ENCODE measurements at places on chromosomes 16 and 17.

GRCh38 chr16:48054881-48055601, 100.8 kb downstream of the ABCC12 start:
- DNase-seq, result no peak

- no peak for DNase-seq
Observed at GRCh38 chr17:76204277-76204676, 36.0 kb downstream of the RNF157 start.

- peak; percentile 84 for DNase-seq
Observed at GRCh38 chr16:56625140-56625942, at the start of gene MT1E. MT1E (plus strand) TSS chr16:56625781; CDS start chr16:56625852, 71 bp downstream.

- peak; percentile 74 for DNase-seq
Observed at GRCh38 chr17:7380321-7380720, 568 bp upstream of the TNK1 start.

DNA sequence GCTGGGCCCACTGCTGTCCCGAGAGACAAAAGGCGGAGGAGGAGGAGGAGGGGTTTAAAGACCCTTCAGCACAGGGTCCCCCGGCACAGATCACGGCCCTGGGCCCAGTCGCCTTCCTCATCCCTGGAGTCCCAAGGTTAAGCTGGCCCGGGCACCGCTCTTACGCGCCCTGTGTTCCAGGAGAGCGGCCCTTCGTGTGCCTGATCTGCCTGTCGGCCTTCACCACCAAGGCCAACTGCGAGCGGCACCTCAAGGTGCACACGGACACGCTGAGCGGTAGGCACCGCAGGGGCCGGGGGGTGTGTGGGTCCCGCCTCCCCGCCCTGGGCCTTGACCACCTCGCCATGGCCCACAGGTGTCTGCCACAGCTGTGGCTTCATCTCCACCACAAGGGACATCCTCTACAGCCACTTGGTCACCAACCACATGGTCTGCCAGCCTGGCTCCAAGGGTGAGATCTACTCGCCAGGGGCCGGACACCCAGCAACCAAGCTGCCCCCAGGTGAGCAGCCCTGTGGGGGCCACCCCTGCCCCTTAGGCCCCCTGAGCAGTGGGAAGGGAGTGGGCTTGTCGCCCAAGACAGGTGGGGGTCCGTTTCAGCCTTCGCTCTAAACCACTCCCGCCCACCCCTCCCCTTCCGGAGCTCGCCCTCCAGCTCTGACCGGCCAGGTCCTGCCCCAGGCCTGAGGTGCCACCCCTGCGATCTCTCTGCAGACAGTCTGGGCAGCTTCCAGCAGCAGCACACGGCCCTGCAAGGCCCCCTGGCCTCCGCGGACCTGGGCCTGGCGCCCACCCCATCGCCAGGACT, 37.6 kb upstream of the ZC3H18 start:
- DNase-seq, result no peak

GRCh38 chr16:48611329-48612137, 1.6 kb upstream of the N4BP1 start:
- DNase-seq, result no peak

- DNase-seq, result no peak
Observed at GRCh38 chr17:77228241-77228752, 87.5 kb downstream of the SEC14L1 start.

DNA sequence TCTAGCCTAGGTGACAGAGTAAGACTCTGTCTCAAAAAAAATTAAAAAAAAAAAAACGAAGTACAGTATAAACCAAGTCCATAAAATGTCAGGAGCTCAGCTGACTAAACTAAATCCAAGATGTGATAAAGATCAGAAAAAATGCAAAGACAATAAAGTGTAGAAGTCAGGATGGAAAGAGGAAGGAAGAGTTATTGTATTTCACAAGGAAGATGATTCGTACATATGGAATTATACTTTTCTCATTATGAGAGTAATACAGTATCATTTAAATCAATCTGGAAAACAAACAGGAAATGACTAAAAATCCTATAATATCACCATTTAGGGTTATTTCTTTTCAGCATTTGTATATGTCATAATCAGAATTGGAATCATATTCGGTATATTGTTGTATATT, 11.4 kb upstream of the APOH start:
- no peak for DNase-seq

DNA sequence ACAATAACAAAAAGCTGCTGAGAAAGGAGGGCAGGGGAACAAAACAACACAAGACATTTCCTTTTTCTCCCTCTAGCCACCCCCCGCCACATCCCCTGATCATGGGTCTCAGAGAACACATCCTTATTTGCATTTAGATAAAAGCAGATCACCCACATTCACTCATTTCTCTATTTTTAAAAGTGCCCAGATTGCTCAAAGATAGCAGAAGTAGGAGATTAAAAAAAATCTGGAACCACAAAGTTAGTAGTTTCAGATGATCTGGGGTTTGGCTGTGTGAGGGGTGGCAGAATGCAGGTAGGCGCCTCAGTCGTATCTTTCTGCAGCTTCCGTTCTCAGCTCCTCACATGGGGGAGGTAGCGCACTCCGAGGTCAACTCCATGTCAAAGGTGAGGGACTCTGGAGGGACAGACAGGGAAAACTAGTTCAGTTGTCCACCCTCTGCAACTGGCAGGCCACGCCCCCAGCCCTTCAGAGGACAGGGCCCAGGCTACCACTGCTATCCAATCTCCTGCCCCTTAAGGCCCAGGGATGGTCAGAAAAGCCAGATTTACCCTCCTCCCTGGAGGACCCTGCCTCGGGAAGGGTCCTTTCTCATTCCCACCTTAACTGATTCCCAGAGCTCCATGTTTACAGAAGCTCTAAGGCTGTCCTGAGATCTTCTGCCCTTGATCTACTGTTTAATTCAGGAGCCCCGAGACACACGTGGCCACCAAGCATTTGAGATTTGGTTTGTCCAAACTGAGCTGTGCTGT, 27.3 kb downstream of the STAT5A start:
- no peak for DNase-seq

- no peak for DNase-seq
Observed at GRCh38 chr16:27805828-27806351, 255.9 kb downstream of the KATNIP start.

DNA sequence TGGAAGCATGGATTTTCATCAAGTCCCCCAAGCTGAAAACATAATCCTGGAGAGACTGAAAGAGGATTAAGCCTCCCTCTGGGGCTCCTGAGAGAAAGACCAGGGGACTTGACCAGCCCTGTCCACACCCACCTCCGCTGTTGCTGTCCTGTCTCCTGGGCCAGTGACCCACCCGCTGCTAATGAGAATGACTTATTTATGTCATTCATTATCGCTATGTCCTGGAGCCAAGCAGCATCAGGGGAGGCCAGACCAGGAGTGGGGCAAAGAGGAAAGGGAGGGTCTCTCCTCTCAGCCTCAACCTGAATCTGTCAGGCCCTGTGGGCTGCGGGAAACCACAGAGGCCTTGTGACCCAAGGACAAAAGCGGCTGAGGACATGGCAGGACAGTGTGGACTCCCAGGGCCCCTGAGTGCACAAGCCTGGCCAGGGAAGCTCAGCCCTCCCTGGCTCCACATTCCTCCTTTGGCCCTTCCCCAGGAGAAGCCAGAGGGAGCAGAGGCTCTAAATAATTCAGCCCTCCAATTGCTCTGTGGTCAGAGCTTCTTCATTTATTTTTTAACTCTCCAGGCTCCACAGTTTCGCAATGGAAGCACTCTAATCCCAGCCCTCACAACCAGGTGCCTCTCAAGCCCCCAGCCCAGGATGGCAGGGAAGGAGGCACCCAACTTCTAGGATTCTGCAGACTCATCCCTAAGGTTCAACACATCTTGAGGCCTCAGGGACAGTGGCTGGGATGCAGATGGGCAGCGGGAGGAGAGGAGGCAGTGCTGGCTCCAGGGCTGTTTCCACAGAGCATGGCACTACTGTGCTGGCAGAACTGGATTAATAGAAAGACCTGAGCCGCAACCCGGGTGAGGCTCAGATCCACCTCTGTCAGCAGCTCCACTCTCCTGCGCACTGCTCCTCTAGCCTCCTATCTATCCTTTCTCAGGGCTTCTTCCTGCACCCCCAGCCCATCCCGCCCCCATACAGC, 19.1 kb downstream of the CUEDC1 start:
- DNase-seq, result no peak

DNA sequence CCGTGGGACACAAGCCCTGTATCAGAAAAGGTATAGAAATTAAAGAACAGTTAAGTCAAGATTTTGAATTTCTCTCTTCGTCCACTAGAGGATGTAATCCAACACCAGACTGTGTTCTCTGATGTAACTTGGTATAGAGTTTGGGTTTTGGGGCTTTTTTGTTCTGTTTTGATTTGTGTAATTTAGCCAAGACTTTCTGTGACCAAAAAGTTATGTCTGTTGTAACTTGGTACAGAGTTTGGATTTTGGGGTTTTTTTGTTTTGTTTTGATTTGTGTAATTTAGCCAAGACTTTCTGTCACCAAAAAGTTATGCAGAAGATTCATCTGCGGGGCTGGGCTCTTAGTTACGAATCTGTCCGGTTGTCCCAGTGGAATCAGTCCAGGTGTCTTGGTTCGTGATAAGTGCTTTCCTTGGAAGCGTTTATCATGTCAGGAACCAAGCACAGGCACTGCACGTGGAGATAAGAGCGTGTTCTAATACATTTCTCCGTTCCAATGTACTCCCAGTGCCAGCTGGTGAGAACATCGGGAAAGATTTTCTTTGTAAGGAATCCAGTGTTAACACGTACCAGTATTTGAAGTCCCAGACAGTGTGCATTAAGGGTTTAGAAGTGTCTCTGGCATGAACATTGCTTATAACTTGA, 44.1 kb upstream of the SEC14L1 start:
- DNase-seq, result no peak

DNA sequence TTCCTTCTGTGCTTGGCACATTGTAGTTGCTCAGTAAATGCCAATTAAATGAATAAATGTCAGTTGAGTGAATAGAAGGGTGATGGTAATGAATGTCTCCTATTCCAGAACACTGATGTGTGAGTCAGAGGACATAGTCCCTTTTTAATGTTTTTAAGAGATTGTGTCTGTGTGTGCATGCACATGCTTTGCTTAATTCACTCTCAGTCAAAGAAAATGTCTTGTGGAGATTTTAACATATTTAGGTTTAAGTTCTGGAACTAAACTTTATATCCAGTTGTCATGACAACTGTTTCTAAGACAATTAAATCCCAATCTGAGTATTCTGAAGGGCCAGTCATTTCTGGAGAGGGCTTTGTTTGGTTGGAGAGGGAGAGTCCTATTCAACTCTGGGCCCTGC, 255.3 kb upstream of the CDH11 start:
- DNase-seq, result no peak

DNA sequence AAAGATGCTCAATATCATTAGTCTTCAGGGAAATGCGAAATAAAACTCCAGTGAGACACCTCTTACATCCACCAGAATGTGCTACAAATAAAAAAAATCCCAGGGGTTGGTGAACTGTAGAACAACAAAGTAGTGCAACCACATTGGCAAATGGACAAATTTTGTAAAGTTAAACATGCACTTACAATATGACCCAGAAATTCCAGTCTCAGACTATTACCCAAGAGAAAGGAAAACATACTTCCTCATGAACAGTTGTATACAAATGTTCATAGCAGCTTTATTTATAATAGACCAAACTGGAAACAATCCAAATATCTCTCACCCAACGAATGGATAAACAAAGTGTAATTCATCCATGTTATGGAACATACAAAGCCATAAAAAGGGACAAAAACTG, 239.5 kb downstream of the ABCC12 start:
- DNase-seq, result no peak

- DNase-seq, result no peak
Observed at GRCh38 chr16:22322021-22322471, 24.8 kb downstream of the POLR3E start.

- no peak for DNase-seq
Observed at GRCh38 chr16:14358697-14359305, 271.3 kb downstream of the PARN start.

DNA sequence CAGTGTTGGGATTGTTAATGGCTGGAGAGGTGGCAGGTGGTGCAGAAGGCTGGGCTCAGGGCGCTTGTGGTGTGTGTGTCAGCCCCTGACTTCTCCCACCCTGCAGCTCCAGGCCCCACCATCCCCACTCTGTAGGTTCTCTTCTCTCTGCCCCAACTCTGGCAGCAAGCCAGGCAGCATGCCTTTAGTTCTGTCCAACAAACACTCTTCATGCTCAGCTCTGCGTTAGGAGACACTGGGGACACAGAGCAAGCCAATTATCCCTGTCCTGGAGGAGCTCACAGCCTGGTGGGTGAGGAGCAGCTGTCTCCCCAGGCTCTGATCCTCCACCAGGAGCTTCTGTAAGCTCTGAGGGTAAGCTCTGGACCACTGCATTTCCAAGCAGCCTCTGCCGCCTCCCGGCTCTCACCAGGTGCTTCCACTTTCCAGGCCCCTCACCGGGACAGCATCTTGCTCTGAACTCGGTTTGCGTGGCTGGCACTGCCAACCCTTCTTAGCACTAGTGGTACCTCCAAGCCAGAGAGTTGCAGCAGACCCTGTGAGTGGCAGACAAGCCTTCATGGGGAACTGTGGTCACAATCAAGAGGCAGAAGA, 34.3 kb upstream of the WSCD1 start:
- no peak for DNase-seq

DNA sequence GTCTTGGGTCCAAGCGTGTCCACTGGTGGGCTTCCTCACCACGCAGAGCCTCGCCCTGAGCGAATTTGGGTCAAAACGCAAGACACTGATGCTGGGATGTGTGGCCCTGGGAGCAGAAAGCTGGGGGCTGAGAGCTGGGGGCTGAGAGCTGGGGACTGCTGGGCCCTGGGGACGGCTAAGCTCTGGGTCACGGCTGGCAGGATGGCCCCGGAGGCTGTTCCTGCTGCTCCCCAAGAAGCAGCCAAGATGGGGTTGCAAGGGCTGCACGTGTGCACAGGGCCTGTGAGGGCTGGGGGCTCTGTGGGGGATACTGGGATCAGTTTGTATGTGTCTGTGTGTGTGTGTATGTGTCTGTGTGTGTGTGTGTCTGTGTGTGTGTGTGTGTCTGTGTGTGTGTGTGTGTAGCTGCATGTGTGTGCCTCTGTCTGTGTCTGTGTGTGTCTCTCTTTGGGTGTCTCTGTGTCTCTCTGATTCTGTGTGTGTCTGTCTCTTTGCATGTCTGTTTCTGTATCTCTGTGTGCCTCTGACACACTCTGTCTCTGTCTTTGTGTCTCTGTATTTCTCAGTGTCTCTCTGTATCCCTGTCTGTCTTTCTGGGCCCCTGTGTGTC, 38.2 kb upstream of the CIBAR2 start:
- DNase-seq, result no peak

DNA sequence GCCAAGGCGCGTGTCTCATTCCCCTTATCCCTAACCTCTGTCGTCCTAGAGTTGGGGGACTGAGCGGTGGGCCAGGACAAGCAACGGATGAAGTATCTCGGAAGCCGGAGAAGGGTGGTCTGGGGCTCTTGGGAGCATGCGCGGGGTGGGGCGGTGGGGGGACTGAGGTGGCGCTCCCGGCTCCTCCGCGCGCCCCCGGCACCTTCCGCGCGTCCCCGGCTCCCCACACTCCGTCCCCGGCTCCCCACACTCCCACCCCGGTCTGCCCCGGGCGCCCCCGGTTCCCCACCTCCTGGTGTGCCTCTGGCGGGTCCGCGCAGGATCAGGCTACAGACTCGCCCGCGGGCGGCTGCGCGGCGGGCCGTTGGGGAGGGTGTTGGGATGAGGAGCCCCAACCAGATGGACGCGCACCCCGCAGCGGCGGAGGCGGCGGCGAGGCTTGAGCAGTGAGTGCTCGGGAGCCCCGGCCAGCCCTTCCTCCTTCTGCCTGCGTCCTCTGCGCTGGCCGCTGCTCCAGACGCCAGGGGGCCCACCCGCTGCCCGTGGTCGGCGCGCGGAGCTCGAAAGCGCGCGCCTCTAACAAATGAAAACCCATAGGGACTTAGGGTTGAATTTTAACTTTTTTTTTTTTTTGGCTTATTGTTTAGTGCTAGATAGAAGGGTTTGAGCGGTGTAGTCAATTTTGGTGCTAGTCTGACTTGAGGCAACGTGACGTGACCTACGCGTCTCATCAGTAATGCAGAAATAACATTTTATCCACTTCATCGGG, 5.6 kb upstream of the CRYM start:
- DNase-seq, result no peak

Data from breast epithelium (tissue), 4 donors.